ENCODE measurements at places on chromosomes 5 and 9. TPM values are rescaled to one million over a fixed set of nuclear protein-coding genes. Genes with fewer than 3 reads are reported as not detected.

The PPP3R2 gene
- total RNA-seq = not detected

The PTGR1 gene
- total RNA-seq = 116 TPM

The CCNJL gene
- 0.13 TPM for total RNA-seq

The CYSRT1 gene
- 0.52 TPM for total RNA-seq

The ANKDD1B gene
- 0.78 TPM for total RNA-seq

The PCDH12 gene
- 2.8 TPM for total RNA-seq

The SV2C gene
- total RNA-seq = not detected

The SURF2 gene
- total RNA-seq = 6.9 TPM

The IER5L gene
- total RNA-seq = 52.7 TPM
